ENCODE measurements at places on chromosomes 6 and 20. TPM values are rescaled to one million over a fixed set of nuclear protein-coding genes. Genes with fewer than 3 reads are reported as not detected.

FAM83C gene
- total RNA-seq, result not detected

HLA-DRB1 gene
- 1.3 TPM for total RNA-seq

NSFL1C gene
- 32.6 TPM for total RNA-seq

SRSF6 gene
- 44.6 TPM for total RNA-seq
